ENCODE measurements at places on chromosomes 12 and 14.

DNA sequence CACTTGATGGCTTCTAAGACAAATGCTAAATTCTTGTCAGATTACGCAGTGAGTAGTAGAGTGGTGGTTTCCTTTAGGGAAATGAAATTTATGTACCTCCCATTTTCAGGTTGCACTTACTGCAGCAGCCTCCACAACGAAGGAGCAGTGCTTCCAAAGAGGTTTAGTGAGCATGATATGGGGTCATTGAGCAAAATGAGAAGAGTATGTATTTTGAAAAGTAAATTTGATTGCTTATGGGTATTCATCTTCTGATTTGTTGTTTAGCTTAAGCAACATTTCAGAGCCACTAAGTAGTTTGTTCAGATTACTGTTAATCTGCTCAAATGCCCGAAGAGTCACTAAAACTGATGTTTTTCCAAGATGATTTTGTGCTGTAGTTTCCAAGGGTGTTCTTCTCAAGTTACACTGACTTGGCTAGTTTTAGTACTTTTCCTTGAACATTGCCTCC is 493.6 kb downstream of the PCNX1 start:
- no peak for DNase-seq

GRCh38 chr12:19894050-19894449 is 454.8 kb downstream of the AEBP2 start:
- DNase-seq: no peak

GRCh38 chr12:13816394-13816793 is 165.0 kb downstream of the GRIN2B start:
- DNase-seq: no peak

DNA sequence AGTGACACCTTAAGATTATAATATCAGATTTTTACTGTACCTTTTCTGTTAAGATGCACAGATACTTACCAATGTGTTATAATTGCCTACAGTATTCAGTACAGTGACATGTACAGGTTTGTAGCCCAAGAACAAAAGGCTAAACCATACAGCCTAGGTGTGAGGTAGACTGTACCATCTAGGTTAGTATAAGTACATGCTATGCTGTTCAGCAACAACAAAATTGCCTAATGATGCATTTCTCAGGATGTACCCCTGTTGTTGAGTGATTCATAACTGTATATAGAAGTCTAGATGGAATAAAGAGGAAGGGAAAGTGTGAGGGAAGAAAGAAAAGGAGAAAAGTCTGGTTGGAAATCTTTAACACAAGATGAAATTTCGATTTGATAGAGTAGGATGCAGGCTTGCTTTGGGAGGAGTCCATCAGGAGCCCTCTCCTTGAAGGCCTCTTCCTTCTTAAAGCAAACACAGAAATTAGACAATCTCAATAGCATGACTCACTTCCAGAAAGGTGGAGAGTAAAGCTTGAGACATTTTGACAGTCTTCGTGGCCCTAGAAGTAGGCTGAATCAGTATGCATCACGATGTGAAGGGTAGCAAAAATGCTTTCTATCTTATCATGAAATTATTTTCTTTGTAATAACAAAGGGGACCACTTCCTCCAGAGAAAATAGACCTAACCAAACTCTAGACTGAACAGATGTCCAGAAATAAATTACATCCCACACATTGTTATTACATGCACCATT is 191.5 kb downstream of the SYT1 start:
- no peak for DNase-seq

GRCh38 chr14:87387806-87388205 is 605.2 kb downstream of the GALC start:
- no peak for DNase-seq

- no peak for DNase-seq
Measured at GRCh38 chr14:74083161-74083560, 1.1 kb downstream of the ALDH6A1 start.

DNA sequence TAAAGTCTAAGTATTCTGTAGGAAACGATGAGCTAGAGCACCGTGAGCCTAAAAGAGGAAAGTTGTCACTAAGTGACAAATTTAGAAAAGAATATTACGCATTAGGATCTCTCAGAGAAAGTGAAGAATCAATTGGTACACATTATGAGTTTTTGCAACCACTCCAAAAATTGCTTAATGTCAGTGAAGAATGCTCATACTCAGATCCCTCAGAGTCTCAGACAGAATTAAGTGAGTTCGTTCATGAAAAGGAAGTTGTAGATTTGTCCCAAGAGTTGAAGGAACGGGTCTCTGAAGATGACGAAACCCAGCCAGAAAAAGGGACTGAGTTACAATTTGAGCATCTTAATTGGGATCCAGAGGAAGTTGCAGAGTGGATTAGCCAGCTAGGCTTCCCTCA is 1.5 kb downstream of the SAMD15 start:
- DNase-seq: no peak

- no peak for DNase-seq
Measured at GRCh38 chr12:67942724-67943123, 46.5 kb upstream of the IFNG-AS1 start.

GRCh38 chr12:58415716-58416115 is 474.3 kb downstream of the ATP23 start:
- no peak for DNase-seq

DNA sequence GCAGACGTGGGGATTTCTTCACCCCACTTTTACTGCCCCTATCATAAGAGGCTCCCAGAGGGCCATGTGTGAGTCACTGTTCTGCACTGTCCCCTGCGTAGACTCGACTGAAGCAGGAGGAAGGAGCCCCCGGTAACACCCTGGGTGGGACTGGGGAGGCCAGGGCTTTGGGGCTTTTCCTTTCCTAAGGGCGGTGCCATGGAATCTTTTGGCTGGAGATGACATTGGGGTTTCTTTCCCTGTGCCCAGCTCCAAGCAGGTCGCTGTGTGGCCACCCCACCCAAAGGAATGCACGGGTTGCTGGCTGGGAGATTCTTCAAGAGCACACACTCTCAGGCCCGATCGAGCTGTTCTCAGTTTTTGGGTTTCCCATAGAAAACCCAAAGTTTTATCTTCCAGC is 62.3 kb upstream of the RIN3 start:
- no peak for DNase-seq

GRCh38 chr12:38788106-38788505 is 117.3 kb downstream of the CPNE8 start:
- no peak for DNase-seq

DNA sequence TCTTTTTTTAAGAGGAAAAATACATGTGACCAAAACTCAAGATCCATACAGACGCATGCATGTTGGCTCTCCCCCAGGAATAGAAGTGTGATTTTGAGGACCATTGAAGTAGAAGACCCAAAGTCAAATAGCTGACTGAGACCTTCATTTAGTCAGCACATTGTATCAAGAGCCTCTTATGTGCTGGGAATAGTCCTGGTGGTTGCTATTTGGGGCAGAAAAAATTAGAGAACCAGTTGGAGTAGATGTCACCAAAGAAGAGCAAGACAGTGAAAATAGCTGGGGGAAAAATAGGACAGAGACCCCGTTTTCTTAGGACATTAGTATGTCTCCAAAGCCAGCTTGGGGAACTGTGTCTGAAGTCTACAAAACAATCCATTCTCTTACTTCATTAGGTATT is 93.6 kb downstream of the PELI2 start:
- no peak for DNase-seq

GRCh38 chr14:72998252-72998903 is 28.5 kb downstream of the ZFYVE1 start:
- no peak for DNase-seq

- DNase-seq: peak; percentile 10
Measured at GRCh38 chr12:53791735-53792326, 40.1 kb upstream of the CISTR start.

GRCh38 chr12:104360157-104360556 is 56.6 kb downstream of the EID3 start:
- no peak for DNase-seq

Measured in CD4-positive, CD25-positive, alpha-beta regulatory T cell (primary cell).